ENCODE measurements at places on chromosomes 7 and 10.

DNA sequence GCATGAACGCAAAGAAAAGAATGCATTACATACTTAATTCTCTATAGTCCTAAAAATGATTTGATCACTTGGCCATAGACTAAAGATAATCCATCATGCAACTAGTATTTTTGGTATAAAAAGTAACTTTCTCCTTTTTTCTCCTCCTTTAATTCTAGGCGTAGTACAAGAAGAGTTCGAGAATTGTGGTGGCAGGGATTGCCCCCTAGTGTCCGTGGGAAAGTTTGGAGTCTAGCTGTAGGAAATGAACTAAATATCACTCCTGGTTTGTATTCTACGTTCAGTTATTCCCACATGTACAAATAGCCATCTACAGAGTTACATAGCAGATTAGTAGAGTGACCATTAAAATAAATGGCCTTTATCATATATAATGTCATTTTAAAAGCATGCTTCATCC lies 45.5 kb upstream of the HELLS start:
- DNase-seq = no peak

DNA sequence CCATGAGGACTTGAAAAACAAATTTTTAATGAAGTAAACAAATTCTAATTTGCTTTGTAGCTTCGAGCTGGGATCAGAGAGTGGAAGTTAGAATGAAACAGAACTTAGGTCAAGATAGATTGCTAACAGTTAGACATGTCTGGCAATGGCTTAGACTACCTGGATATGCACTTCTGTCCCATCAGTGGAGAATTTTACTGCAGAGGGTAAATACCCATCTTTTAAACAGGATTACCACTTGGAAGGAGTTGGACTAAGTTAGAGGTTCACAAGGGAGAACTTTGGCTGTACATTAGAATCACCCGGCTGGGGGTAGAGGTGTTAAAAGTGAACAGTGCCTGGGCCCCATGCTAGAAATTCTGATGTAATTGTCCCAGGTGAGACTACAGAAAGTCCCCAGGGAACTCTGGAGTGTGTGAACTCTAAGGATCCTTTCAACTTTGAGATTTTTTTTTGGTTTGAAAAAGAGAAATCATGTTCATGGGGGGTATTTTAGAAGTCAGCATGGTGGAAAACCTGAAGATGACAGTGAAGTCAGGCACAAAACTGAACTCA lies 35.5 kb downstream of the ENTPD1 start:
- DNase-seq = no peak

DNA sequence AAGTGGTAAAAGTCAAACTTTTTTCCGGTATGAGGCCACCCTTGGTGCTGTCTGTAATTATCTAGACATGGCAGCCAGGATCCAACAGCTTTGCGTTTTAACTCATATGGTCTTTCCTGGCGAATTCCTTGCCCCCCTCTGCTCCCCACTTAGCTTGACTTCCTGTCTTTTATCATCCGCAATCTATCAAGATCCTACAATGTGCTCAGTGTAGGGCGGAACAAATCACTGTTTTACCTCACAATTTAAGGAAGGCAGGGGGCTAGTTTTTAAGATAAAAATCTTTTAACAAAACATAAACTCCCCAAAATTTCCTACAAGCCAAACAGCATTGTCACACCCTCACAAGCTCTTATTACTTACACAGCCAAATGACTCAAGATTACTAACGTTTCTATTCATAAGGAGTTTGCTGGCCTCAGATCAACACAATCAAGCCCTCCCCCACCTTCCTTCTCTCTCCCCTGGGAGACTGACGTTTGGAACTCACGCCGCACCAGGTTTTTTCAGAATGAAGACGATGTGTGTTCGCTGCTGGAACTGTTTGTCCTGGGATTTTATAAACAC lies 1.3 kb upstream of the CDK14 start:
- no peak for DNase-seq

DNA sequence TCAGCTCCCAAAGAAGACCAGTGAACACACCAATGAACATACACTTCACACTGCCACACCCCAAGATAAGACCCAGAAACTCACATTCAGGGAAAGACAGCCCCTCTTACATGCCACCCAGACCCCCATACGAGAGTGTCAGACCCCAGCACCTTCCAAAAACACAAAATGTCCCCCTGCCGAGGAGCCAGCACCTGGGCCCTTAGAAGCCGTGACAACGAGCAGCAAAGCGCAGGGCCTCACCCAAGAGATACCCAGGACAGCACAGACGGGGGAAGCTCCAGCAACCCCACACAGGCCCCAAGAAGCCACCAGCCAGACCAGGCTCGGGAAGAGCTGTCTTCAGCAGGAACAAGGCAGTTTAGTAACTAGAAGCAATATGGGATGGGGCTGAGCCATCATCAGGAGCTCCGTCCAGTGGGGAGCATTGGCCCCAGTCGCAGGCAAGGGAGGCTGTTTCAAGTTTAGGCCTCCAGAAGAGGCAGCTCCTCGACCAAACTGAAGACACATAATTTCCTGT lies 243.6 kb downstream of the PTPRN2 start:
- DNase-seq = no peak

GRCh38 chr10:43756341-43756740 lies 107.7 kb upstream of the ZNF32 start:
- no peak for DNase-seq

Measured in T-helper 2 cell (primary cell).